Epithelial cell of proximal tubule (primary cell): ENCODE measurements at places on chromosomes 11 and 22.

- DNase-seq, result no peak
Observed at GRCh38 chr11:130223291-130223971, 63.8 kb downstream of the ST14 start.

DNA sequence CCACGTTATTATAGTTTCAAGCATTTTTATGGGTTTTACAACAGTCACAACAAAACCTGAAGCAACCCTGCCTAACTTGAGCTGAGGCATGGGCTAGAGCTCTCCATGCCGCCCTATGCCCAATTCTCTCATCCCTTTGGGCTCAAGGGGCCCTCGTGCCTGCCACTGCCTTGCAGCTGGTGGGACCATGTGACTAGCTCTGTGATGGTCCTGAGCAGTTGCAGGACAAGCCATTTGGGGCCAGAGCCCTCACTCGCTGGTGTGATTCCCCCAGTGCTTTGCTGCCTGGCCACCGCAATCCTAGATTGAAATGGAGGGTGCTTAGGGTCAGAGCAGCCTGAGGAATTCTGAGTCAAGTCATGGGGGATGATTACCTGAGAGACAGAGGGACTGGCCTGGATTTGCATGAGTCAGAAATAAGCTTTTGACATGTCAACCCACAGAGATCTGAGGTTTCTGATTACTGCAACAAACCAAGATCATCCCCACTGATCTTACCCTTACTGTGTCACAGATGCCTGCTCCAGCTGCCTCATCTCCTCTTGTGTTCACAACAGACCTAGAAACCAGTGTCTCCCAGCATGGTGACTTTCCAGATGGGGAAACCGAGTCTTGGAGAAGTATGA is 323.7 kb downstream of the BRD1 start:
- DNase-seq, result no peak

GRCh38 chr22:49961601-49962011 is 1.0 kb downstream of the PIM3 start:
- DNase-seq, result no peak

DNA sequence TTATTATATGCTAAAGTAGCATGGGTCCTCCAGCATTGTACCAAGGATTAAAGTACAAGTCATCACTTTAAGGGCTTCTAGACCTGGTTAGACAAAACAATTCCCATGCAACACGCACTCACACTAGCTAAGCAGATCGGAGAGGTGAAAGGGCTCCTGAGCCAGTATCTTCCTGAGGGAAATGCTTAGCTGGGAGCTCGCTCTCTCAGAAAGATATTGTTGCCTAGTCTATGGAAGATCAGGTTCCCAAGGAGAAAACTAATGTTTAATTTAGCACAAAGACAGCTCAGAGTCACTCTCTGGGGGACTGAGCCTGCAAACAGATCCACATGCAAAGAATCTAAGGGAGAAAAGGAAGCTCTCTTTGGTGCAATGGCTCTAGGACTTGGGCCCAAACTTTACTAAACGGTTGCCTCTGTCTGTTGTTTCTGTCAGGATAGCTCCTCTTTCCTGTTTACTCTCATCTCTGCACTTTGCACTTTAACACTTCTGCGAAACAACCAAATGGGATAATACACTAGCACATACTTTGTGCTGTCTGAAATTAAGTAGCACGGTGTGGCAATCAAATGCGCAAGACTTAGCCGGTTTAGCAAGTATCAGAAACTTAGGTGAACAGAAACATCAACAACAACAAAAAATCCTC is 10.7 kb downstream of the MAML2 start:
- no peak for DNase-seq

DNA sequence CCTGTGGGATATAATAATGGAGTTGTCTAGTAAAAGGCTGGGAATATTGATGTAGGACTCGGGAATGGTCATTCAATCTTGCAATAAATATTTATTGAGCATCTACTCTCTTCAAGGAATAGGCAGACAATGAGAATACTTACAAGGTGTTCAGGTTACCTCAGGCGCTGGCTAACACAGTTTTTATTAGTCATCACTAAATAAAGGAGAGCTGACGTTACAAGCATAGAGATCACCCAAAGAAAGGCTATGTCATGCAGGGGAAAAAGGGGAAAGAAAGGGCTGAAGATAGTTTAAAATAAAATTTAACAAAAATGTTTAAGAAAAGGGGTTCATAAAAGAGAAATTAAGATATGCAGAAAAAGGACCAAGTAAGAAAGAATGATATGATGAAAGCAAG is 15.8 kb upstream of the CTSC start:
- DNase-seq, result no peak

GRCh38 chr11:123558536-123559315 is 95.7 kb downstream of the SCN3B start:
- DNase-seq, result no peak

GRCh38 chr22:17057959-17058814 is 26.6 kb upstream of the IL17RA start:
- DNase-seq, result peak; percentile 4

- no peak for DNase-seq
Observed at GRCh38 chr11:72491001-72491400, 56.7 kb upstream of the CLPB start.

GRCh38 chr22:41532908-41533825 is 11.1 kb downstream of the POLR3H start:
- DNase-seq, result no peak

- no peak for DNase-seq
Observed at GRCh38 chr11:124829986-124830385, 29.8 kb upstream of the MSANTD2 start.
